ENCODE measurements at places on chromosomes 5 and 9. TPM values are rescaled to one million over a fixed set of nuclear protein-coding genes. Genes with fewer than 3 reads are reported as not detected.

- no peaks in the 10 kb centered on the region for H3K27me3 ChIP-seq
- no peak overlapping the region for H3K27ac ChIP-seq
- H3K36me3 ChIP-seq, result no peaks in the 10 kb centered on the region
- no peak for DNase-seq
- peak overlapping the region; percentile 36 for H3K4me3 ChIP-seq
- peaks cover 18% of the 10 kb centered on the region for H3K4me1 ChIP-seq
Observed at GRCh38 chr5:57499262-57500050, 16.8 kb upstream of the ACTBL2 start.

DNA sequence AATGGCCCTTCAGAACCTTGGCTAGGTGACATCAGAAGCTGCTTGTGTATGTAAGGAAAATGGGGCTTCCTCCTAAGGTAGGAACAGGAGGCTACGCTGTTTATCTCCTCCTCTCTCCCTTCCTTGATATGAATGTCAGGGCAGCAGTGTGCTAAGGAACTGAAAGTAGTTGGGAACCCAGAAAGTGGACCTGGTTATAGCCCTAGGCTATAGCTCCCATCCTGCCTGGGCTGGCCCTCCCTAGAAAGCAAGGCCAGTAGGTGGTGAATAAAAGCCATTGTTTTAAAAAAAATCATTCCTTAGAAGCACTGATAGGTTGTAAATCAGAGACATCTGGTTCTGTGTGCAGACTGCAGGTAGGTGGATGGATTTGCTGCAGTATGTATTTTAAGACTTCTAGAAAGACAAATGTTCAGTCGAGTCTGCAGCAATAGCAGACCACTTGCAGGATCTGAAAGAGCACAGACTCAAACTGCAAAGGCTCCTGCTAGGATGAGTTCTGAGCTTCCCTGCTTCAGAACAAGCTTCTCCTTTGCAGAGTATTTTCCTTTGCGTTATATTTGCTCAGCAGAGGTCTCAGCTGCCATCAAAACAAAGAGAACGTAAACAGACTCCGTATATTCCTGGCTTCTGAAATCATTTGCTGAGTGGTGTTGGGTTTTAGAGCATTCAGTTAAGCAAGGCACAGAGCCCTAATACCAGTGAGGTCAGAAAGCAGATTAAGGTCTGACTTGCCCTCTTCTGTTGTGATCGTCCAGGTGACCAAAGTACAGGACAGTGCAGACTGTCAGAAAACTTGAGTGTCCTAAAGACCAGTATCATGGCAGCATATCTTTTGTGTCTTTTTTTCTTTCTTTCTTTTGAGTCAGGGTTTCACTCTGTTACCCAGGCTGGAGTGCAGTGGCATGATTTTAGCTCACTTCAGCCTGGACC, 20.1 kb upstream of the CFAP157 start:
- no peak overlapping the region for H3K4me3 ChIP-seq
- H3K4me1 ChIP-seq, result peaks cover 3% of the 10 kb centered on the region
- H3K27me3 ChIP-seq, result no peaks in the 10 kb centered on the region
- no peak for DNase-seq

DNA sequence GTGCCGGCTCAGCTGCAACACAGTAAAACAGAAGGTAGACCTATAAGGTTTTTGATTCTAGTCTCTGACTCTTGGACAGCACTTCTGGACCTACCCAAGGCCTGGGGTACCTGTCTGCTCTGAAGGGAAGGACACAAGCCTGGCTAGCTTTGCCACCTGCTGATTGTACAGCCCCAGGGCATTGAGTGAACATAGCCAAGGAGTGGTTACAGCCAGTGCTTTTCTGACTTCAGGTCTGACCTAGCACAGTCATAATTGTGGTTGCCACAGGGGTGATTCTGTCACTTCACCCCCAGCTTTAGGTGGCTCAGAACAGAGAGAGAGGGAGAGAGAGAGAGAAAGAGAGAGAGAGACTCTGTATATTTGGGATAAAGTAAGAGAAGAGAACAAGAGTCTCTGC, 118.4 kb downstream of the PLCXD3 start:
- H3K27me3 ChIP-seq, result no peaks in the 10 kb centered on the region
- H3K4me1 ChIP-seq, result no peaks in the 10 kb centered on the region
- no peak overlapping the region for H3K27ac ChIP-seq
- no peak for DNase-seq
- no peak overlapping the region for H3K4me3 ChIP-seq
- no peaks in the 10 kb centered on the region for H3K36me3 ChIP-seq

DNA sequence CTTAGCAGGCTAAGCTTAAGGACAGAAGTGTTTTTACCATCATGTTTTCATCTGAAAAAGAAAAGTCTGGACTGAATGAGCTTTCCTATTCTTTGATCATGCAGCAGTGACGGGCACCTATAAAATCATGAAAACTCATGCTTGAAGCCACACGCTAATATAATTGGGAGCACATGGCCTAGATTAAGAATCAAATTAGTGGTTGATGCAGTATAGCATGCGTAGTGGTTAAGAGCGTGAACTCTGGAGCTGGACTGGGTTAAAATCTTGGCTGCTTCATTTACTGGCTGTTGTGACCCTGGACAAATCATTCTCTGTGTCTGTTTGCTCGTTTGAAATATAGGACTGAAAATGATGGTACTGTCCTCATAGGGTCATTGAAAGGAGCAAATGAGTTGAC, 49.9 kb upstream of the IL13 start:
- no peak overlapping the region for H3K4me3 ChIP-seq
- H3K4me1 ChIP-seq, result no peaks in the 10 kb centered on the region
- peaks cover 10% of the 10 kb centered on the region for H3K36me3 ChIP-seq
- no peak overlapping the region for H3K27ac ChIP-seq

GRCh38 chr5:13946111-13946510, 1.6 kb upstream of the DNAH5 start:
- H3K27ac ChIP-seq, result peak overlapping the region; percentile 39
- peak overlapping the region; percentile 41 for H3K4me3 ChIP-seq
- H3K36me3 ChIP-seq, result no peaks in the 10 kb centered on the region
- peaks cover 23% of the 10 kb centered on the region for H3K4me1 ChIP-seq
- DNase-seq, result no peak
- no peaks in the 10 kb centered on the region for H3K27me3 ChIP-seq

DNA sequence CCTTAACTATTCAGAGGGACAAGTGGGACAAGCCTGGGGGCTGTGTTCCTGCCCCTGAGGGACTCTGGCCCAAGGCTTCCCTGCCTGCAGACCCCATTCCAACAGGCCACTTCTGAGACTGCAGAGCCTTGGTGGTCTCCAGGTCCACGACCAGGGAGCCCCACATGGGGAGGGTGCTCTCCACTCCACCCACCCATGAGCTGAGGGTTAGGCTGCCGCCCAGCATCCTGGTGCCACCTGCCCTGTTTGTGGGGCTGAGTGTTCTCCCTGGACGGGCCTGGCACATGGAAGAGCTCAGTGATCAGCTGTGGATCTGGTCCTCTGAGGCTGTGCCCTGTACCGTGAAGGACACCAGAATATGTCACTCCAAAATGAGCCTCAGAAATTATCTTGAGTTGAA, 2.5 kb upstream of the ABO start:
- H3K27me3 ChIP-seq, result peaks cover 57% of the 10 kb centered on the region
- no peak for DNase-seq
- no peak overlapping the region for H3K27ac ChIP-seq
- H3K4me1 ChIP-seq, result no peaks in the 10 kb centered on the region
- H3K4me3 ChIP-seq, result no peak overlapping the region

DNA sequence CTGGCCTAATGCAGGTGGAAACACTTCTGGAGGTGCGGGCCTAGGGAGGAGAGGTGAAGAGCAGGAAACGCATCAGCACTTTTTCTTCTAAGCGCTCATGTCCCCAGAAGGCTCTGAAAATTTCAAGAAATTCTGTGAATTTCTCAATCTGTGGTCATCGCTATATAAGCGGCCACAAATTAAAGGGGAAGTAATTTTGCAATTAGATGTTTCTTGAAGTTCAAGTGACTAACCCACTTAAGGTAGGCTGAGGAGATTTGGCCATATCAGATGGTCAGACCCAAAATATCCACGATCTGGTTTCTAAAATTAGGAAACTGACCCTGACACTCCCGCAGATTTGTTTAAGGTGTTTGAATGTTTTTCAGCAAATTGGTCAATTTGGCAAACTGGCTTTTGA, 16.6 kb upstream of the HMGCR start:
- no peaks in the 10 kb centered on the region for H3K27me3 ChIP-seq
- peaks cover 17% of the 10 kb centered on the region for H3K4me1 ChIP-seq
- peak overlapping the region; percentile 99 for H3K27ac ChIP-seq
- no peak for DNase-seq
- H3K36me3 ChIP-seq, result no peaks in the 10 kb centered on the region

- no peak overlapping the region for H3K27ac ChIP-seq
- DNase-seq, result no peak
- no peaks in the 10 kb centered on the region for H3K4me1 ChIP-seq
- H3K4me3 ChIP-seq, result no peak overlapping the region
- no peaks in the 10 kb centered on the region for H3K36me3 ChIP-seq
Observed at GRCh38 chr9:125784286-125785049, 37.3 kb downstream of the PBX3 start.

DNA sequence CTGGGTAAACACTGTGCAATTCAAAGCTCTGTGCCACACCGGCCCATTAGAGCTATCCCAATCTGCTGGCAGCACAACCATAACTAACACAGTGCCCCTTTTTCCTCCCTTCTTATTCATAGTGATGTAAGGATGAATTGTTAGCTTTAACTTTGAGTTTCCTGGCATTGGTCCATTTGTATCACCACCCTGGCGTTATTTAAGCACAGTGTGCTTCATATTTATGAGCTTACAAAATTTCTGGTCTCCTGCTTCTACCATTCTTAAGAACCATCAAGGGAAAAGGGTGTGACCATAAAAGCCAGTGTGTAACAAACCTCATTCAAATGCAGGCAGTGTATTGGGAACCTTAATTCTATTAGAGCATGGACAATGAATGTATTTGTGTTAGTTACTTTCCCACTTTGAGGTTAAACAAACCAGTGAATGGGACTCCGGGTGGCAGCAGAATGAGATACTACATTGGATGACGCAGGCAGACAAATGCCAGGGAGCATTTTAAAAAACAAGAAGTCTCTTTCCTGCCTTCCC, 222.6 kb downstream of the TMEM161B start:
- H3K4me3 ChIP-seq, result no peak overlapping the region
- no peak for DNase-seq
- no peaks in the 10 kb centered on the region for H3K4me1 ChIP-seq
- H3K27ac ChIP-seq, result no peak overlapping the region

- H3K27me3 ChIP-seq, result no peaks in the 10 kb centered on the region
- no peaks in the 10 kb centered on the region for H3K4me1 ChIP-seq
Observed at GRCh38 chr5:91645347-91645746, 262.2 kb upstream of the ARRDC3 start.

GRCh38 chr9:92963831-92964606, 16.7 kb downstream of the FGD3 start:
- H3K4me1 ChIP-seq, result no peaks in the 10 kb centered on the region
- H3K36me3 ChIP-seq, result no peaks in the 10 kb centered on the region
- no peak for DNase-seq

- H3K27ac ChIP-seq, result no peak overlapping the region
- H3K4me3 ChIP-seq, result no peak overlapping the region
- H3K27me3 ChIP-seq, result no peaks in the 10 kb centered on the region
- H3K4me1 ChIP-seq, result no peaks in the 10 kb centered on the region
- no peaks in the 10 kb centered on the region for H3K36me3 ChIP-seq
- DNase-seq, result no peak
Observed at GRCh38 chr9:82363682-82364081, 375.1 kb downstream of the SPATA31D1 start.

DNA sequence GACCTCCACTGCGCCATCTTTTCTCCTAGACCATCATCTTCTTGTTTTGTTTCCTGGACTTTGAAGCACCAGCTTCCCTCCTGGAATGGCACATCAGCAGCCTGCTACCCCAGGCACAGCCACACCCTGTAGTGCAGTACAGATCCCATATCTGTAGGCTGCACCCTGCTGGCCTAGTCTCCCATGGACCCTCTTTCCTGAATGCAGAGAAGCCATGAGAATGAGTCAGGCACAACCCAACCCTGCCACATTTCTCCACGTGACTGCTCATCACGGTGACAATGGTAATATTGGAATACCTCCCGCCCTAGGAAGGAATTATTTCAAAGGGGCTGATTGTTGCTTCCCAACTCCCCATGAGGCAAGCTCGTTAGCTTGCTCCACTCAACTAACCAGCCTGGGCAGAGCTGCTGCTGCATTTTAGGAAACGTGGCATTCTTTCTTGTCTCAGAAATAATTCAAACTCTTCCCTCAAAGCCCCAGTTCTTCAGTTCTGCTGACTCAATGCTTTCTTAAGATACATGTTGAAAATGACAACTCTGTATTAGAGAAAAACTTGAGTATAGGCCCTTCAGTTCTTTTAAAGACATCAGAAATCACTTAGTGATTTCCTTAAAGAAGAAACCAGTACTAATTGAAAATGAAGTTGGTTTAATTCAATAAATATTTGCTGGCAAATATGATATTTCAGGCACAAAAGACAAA, 328.1 kb downstream of the MLLT3 start:
- no peak overlapping the region for H3K4me3 ChIP-seq
- peaks cover 11% of the 10 kb centered on the region for H3K4me1 ChIP-seq
- DNase-seq, result no peak
- no peak overlapping the region for H3K27ac ChIP-seq

- H3K27ac ChIP-seq, result no peak overlapping the region
- H3K27me3 ChIP-seq, result peaks cover 8% of the 10 kb centered on the region
- no peak overlapping the region for H3K4me3 ChIP-seq
- H3K4me1 ChIP-seq, result no peaks in the 10 kb centered on the region
- no peak for DNase-seq
- H3K36me3 ChIP-seq, result no peaks in the 10 kb centered on the region
Observed at GRCh38 chr9:113530942-113531341, 67.4 kb downstream of the RGS3 start.

- H3K4me1 ChIP-seq, result peaks cover 35% of the 10 kb centered on the region
- H3K27me3 ChIP-seq, result no peaks in the 10 kb centered on the region
- no peak overlapping the region for H3K4me3 ChIP-seq
- no peak for DNase-seq
Observed at GRCh38 chr9:94782355-94783101, 56.0 kb downstream of the AOPEP start.

DNA sequence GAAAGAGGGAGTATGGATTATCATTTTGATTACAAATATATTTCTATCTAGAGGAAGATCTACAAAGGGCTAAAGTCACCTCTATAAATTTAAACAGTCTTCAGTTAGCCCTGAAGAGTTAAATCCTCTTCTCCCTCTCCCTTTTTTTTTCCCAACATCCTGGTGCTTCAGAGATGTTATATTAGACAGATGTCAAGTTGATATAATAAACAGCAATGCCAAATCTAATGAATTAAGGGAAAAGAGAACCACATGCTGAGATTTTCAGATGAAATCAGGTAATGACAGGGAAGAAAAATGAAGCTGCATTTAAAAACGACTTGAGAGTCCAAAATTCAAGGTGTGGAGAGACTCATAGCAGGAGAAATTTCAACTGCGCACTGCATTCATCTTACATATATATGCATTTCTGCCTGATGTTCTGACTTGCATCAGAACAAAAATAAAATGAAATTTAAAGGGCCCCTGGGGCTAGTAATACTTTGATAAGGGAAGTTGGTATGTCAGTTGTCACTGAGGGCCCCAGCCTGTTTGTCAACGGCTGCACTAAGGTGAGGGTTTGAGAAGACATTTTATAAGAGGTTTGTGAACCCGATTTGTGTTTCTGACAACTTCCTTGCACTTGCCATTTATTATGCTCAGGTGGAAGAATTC, 338.9 kb upstream of the PANK3 start:
- H3K36me3 ChIP-seq, result no peaks in the 10 kb centered on the region
- H3K27ac ChIP-seq, result no peak overlapping the region
- no peak for DNase-seq

Gene ADAMTS2
- polyA plus RNA-seq, result not detected

Gene GLRX
- polyA plus RNA-seq, result 9.8 TPM

Gene SPAAR
- not detected for polyA plus RNA-seq

Gene TAS2R1
- not detected for polyA plus RNA-seq

Gene ADGRD2
- polyA plus RNA-seq, result not detected

Gene PRDM9
- not detected for polyA plus RNA-seq

Gene ZNF883
- polyA plus RNA-seq, result 0.90 TPM

Gene PCDHGB3
- polyA plus RNA-seq, result 0.28 TPM

Gene C1QTNF2
- 0.05 TPM for polyA plus RNA-seq

Gene PCDHA8
- not detected for polyA plus RNA-seq

All from keratinocyte (primary cell).